ENCODE measurements at places on chromosomes 1 and 21. TPM values are rescaled to one million over a fixed set of nuclear protein-coding genes. Genes with fewer than 3 reads are reported as not detected.

Gene KRTAP19-3
- not detected for total RNA-seq

Gene NBPF6
- not detected for total RNA-seq

Gene MCOLN2
- total RNA-seq, result 1.1 TPM

Gene ERRFI1
- total RNA-seq, result 46.4 TPM

Gene GLIS1
- total RNA-seq, result 1.6 TPM

Gene BCL2L15
- not detected for total RNA-seq

Gene OR6Y1
- not detected for total RNA-seq

Gene TFAP2E
- 0.18 TPM for total RNA-seq

Gene RGS4
- total RNA-seq, result 255 TPM

Gene ARTN
- not detected for total RNA-seq

Gene SPRR2D
- total RNA-seq, result not detected

Gene CYP4X1
- total RNA-seq, result 3.3 TPM

Gene OR6K6
- not detected for total RNA-seq

Gene LAMB3
- total RNA-seq, result 5.9 TPM

Gene TARDBP
- total RNA-seq, result 161 TPM

Gene C1orf141
- 0.65 TPM for total RNA-seq

Gene CATSPERE
- total RNA-seq, result 0.49 TPM

Gene TFF3
- not detected for total RNA-seq

Gene CD1B
- total RNA-seq, result not detected

Gene NID1
- 26.7 TPM for total RNA-seq

Gene FAM177B
- total RNA-seq, result not detected

Gene GUCA2B
- total RNA-seq, result not detected

Gene NUP210L
- total RNA-seq, result 0.09 TPM

Gene FCRL1
- total RNA-seq, result not detected

Gene ADAM30
- not detected for total RNA-seq

Gene KIF26B
- total RNA-seq, result 20.9 TPM

Gene LAMC1
- total RNA-seq, result 564 TPM

Gene FCER1G
- total RNA-seq, result not detected

Gene CD101
- total RNA-seq, result 0.09 TPM

Gene KPNA6
- total RNA-seq, result 42.4 TPM

Gene HSD3B2
- not detected for total RNA-seq

Gene SDC3
- total RNA-seq, result 26.8 TPM

Gene NUDT4B
- total RNA-seq, result 72.0 TPM

Gene TTC34
- total RNA-seq, result 0.41 TPM

Gene GCSAML
- not detected for total RNA-seq

Gene CD244
- total RNA-seq, result not detected

Gene ELOVL1
- total RNA-seq, result 18.2 TPM

All from fibroblast of the aortic adventitia (primary cell).